ENCODE measurements at places on chromosomes 4 and X.

DNA sequence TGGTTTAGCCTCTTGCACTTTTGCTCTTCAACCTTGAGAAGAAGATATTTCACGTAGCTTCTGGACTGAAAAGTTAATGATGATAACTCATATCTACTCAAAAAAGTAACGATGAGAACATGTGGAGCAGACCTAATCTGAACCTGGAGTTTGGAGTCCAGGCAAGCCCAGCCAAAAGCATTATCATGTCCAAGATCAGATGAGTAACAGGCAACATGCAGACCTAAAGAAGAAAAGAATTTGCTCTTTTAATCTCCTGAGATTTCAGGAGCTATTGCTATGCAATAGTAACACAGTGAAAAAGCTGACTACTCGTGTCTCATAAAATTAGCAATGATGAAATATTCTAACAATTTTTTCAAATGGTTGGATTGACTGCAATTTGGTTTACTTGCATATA is 21.8 kb upstream of the PPA2 start:
- DNase-seq, result no peak

GRCh38 chr4:67365661-67366245 is 179.6 kb downstream of the CENPC start:
- no peak for DNase-seq

DNA sequence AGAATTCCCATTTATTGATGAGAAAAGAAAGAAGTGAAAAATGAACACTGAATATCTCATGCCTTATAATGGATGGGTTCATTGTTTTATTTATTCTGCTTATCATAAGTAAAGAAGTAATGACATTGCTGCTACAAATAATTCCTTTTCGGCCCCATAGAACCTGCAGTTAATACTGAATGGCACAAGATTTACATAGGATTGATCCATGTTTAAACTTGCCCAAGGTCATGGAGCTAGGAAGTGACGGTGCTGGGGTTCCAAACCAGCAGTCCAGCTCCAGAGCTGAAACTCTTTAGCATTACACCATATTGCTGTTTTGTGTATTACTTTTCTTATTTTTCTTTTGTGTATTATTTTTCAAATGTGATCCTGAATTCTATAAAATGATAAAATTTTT is 30.2 kb upstream of the PRSS48 start:
- no peak for DNase-seq

GRCh38 chr4:24805067-24805466 is 9.7 kb downstream of the SOD3 start:
- no peak for DNase-seq

DNA sequence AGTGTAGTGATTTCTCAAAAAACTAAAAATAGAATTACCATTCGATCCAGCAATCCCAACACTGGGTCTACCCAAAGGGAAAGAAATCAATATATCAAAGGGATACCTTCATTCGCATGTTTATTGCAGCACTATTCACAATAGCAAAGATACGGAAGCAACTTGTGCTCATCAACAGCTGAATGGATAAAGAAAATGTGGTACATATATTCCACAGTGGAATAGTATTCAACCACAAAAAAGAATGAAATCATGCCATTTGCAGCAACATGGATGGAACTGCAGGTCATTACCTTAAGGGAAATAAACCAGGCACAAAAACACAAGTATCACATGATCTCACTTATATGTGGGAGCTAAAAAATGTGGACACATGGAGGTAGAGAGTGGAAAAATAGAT is 42.7 kb upstream of the NKAP start:
- DNase-seq, result no peak

GRCh38 chr4:29277381-29277780 is 1442.8 kb upstream of the PCDH7 start:
- DNase-seq, result no peak

GRCh38 chrX:118583781-118584180 is 88.2 kb downstream of the DOCK11 start:
- DNase-seq, result no peak

All from vagina (tissue), 2 donors.